T47D (cell line): ENCODE measurements at places on chromosomes 2 and 18.

DNA sequence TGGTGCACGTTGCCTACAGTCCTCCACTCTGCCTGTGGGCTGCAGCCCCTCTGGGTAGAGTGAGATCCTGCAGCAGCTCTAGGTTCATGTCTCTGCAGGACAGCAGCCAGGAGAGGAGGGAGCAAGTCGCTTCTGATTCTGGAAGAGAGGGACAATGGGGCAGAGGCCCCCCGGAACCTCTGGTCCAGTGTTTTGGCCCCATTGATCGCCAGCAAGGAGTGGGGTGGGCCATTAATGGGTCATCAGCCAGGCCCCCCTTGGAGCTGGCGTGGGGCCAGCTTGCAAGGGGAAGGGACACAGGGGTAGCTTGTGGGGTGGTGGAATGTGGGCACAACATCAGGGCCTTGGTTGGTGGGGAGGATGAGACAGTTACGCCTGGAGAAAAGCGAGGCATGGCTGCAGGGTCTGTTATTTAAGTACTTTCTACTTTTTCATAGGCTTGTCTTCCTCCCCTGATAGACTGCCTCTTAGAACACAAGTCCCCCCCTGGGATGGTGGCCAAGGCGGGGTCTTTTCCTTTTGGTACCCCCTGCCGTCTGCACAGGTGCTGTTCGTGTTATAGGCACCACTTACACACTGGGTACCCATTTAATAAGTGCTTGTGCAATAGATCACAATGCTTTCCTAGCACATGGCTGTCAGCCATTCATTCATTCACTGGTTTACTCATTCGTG, 44.6 kb downstream of the INHBB start:
- no peak for DNase-seq

DNA sequence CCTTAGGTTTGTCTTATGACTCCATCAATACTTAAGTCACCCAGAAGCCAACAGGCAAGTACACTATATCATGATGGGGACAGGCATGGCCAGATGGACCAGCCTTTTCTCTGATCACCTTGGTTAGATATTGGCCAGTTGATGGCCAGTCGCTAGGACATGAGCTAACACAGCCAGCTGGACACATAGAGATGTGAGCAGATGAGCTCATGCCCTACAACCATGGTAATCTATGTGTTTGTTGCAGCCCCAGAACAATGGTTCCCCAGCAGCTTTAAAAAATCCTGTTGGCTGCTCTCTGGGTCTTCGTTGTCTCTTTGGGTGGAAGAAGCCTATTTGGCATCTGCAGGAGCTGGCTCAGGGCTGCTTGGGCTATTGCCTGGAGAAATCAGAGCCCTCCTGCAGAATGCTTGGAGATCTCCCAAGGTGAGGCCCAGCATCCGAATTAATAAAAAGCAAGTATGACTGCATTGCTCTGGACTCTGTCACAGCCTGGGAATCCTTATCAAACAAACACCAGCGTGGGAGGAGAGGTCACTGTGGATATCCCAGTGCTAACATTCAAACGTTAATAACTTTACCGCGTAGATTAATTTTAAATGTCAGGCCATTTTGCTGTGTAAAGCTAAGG, 62.3 kb upstream of the KLHL29 start:
- no peak for DNase-seq

DNA sequence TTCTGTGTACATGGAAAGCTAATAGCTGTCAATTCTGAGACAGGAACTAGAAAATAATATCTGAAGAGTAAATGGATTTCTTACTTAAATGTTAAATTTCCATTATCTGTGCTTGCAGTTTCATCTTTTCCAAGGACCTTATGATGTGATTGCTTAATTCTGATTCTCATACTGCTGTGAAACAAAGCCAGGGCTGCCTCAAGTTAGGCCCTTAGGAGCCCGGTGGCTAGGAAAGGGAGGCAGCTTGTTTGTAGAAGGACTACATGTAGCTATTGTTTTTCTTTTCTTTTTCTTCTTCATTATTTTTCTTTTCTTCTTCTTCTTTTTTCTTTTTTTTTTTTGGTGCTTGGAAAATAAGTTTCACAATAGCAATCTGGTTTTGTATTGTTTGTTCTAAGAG, 50.5 kb downstream of the XRCC5 start:
- DNase-seq: no peak

- no peak for DNase-seq
Observed at GRCh38 chr18:46820863-46821262, 64.0 kb upstream of the ST8SIA5 start.

- DNase-seq: no peak
Observed at GRCh38 chr2:43144263-43144662, 82.1 kb downstream of the ZFP36L2 start.

- no peak for DNase-seq
Observed at GRCh38 chr18:51054764-51055163, 24.8 kb downstream of the SMAD4 start.

- no peak for DNase-seq
Observed at GRCh38 chr2:85886590-85886989, 2.2 kb downstream of the ST3GAL5 start.

- DNase-seq: no peak
Observed at GRCh38 chr18:58324824-58325480, 280.9 kb downstream of the NEDD4L start.

GRCh38 chr18:40307627-40308026, 1647.4 kb upstream of the PIK3C3 start:
- DNase-seq: no peak

DNA sequence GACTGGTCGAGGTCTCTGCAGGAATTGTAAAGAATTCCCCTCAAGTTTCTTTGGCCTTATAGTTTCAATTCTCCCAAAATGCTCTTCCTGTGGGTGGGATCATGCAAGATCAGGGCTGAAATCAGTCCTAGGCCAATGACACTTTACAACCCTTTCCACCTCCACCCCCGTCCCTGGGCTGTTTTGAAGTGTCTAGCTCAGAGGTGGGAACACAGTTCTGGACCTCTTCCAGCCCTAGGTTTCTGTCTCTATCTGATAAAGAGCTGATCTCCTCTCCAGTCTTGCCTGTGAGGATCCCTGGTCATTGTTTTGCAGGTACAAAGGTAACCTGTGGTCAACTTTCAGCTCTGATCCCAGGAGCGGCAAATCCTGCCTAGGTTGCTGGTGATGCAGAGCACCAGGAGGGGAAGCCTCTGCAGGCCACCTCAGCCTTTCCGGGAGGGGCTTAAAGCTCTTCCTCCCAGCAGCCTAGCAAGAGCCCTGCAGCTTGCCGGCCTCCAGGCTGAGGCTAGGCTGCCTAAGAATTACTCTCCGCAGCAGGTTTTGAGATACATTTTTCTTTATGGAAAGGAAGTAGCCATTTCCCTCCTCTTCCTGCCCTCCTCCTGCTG, 69.8 kb upstream of the WIPF1 start:
- no peak for DNase-seq

- DNase-seq: no peak
Observed at GRCh38 chr18:27808683-27809082, 368.2 kb downstream of the CDH2 start.

GRCh38 chr18:36529747-36530146, 232.2 kb downstream of the FHOD3 start:
- DNase-seq: no peak

DNA sequence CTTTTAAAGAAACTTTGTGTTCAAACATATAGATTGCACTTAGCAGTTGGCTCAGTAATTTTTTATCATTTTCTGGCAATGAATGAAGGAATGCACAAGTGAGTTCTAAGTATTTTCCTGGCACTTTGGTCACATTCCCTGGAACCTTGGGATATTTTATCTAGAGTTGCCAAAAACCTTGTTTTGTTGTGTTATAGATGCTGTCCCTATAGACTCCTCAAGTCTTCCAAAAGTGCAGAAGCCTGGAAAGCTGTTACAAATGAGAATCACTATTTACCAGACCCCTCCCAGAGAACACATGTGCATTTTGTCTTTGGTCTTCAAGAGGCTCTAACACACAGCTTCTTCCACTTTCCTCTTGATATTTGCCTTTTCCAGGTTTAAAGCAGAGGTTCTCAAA, 108.3 kb downstream of the RND3 start:
- DNase-seq: no peak

DNA sequence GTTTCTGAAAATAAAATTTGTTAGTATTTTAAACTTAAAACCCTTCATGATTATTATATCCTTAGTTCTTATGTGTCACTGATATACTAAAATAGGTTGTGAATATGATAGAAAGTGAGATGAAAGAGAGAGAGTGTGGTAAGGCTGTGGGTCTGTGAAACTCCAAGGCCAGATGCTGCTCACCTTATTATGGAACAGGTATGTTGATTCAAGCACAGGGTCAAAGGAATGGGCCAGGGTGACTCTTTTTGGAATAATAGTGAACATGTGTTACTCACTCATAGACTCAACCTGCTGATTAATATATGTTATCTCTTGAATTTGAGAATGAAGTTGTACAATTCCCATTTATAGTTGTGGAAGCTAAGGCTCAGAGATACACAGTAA, 70.7 kb upstream of the FN1 start:
- no peak for DNase-seq

- DNase-seq: no peak
Observed at GRCh38 chr18:10278265-10278664, 176.2 kb upstream of the APCDD1 start.

DNA sequence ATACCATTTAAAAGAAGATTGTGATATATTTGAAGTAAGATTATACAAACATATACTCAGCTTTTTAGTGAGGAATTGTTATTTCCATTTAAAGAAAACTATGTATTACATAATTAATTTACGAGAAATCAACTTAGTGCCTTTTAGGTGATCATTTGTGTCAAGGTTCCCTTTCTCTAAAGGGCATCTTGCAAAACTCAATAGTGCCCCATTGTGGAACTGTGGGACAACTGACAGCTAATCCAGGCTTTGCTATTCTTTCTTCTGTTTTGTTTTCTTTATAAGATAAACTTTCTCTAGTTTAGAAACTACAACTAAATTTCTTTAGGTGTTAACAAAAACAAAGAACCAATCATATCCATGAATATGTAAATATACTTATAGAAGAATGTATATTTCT, 24.3 kb upstream of the VIT start:
- DNase-seq: peak; percentile 54

- DNase-seq: peak; percentile 49
Observed at GRCh38 chr2:42770288-42771131, 6.6 kb upstream of the OXER1 start.

DNA sequence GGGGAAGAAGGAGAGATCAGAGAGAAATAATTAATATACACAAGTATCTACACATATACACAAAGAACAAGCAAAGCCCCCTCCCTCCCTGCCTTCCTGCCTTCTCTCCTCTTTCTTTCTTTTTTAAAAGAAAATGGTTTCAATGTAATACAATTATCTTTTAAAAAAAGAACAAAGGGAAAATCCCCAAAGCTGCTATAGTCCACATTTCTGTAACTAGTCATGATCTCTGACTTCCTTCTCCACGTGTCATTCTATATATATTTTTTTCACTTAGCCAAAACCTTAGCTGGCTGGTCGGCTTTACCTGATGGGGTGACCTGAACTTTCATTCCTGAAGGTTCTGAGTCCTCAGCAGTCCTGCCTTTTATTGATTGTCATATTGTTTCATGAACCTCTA, 44.3 kb downstream of the MAP3K20 start:
- DNase-seq: no peak

GRCh38 chr2:50722776-50723175, 309.2 kb downstream of the NRXN1 start:
- no peak for DNase-seq

DNA sequence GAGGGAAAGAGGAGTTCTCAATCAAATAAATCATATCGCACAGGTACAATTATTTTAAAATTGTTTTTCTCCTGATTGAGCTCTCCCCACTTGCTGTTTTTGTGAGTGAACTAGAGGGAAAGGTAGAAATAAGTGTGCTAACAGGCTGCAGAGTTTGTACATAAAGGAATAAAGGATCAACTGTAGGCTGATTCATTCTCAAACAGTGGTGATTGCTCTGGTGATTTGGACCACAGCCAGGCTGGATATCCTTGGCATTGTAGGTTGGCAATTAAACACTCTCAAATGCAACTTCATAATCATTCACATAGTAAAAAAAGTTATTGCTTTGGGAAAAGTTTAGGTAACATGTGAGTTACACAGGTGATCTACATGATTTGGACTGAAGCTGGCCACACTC, 29.8 kb downstream of the LRP1B start:
- DNase-seq: no peak

- DNase-seq: no peak
Observed at GRCh38 chr2:156064540-156064939, 268.0 kb downstream of the NR4A2 start.

DNA sequence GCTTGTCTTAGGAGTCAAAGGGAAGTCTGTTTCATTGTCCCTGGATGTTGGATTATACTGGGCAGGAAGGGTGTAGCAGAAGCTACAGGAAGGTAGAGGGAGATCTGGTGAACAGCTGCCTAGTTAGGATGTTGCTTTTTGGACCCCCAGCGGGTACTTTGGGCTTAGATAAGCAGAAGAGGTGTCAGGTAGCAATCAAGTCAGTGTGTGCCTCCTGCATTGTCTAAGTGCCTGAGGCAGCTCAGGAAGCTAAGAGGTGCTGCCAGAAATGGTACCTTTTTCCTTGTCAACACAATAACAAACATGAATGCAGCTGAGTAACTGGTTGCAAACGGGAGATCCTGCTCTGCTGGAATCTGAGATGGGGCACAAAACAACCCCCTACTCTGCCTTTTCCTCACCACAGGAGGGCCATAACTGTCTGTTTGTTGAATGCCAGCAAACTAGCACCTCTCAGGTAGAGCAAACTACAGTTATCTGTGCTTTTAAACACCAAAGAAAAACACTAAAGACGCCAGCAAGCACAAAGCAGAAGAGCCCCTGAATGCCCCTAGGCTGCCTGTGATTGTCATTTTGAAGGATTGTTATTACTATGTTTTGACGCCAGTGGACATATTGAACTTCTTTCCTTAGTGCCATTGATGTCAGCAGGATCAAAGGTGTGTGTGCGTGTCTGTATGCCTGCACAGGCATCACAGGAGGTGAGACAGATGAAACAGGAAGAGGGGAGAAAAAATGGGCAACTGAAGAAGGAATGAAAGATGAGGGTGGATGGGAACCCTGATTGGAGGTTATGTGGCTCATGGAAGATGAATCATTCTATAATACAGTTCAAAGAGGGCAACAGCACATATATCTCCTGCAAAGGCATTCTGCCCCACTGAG, 151.4 kb downstream of the ETAA1 start:
- no peak for DNase-seq

DNA sequence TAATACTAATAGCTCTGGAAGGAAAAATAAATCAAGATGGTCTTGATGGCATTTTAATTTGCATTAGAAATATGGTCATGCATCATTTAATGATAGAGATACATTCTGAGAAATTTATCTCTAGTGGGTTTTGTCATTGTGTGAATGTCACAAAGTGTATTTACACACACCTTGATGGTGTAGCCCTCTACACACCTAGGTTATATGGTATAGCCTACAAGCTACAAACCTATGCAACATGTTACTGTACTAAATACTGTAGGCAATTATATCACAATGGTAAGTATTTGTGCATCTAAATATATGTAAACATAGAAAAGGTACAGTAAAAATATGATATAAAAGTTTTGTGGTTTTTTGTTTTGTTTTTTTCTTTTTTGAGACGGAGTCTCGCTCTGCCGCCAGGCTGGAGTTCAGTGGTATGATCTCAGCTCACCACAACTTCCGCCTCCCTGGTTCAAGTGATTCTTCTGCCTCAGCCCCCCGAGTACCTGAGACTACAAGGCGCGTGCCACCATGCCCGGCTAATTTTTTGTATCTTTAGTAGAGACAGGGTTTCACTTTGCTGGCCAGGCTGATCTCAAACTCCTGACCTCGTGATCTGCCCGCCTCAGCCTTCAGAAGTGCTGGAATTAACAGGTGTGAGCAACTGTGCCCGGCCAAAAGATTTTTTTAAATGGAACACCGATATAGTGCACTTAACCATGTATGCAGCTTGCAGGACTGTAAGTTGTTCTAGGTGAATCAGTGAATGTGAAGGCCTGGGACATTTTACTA, 83.7 kb upstream of the UBXN4 start:
- no peak for DNase-seq

GRCh38 chr2:175880-176820, 87.7 kb downstream of the SH3YL1 start:
- DNase-seq: no peak
